ENCODE measurements at places on chromosomes 4 and X.

- no peak for DNase-seq
Measured at GRCh38 chr4:177455561-177455970, 13.3 kb upstream of the AGA start.

DNA sequence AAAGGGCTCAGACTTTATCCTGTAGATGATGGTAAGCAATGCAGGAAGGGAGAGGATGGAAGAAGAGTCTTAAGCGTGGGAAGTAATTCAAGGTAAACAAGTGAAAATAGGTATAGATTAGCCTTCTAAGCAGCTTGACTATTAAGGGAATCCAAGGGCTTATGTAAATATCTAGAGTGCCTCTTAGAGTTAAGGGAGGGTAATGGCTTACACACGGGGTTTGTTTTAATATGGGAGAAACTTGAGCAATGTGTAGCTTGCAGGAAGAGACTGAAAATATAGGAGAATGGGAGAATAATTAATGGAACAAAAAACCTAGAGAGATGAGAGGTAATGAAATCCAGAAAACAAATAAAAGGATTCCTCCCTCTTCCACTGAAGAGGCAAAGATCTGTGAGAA, 12.8 kb upstream of the SAP30 start:
- no peak for DNase-seq

GRCh38 chrX:38304010-38304409, 23.3 kb downstream of the RPGR start:
- no peak for DNase-seq

DNA sequence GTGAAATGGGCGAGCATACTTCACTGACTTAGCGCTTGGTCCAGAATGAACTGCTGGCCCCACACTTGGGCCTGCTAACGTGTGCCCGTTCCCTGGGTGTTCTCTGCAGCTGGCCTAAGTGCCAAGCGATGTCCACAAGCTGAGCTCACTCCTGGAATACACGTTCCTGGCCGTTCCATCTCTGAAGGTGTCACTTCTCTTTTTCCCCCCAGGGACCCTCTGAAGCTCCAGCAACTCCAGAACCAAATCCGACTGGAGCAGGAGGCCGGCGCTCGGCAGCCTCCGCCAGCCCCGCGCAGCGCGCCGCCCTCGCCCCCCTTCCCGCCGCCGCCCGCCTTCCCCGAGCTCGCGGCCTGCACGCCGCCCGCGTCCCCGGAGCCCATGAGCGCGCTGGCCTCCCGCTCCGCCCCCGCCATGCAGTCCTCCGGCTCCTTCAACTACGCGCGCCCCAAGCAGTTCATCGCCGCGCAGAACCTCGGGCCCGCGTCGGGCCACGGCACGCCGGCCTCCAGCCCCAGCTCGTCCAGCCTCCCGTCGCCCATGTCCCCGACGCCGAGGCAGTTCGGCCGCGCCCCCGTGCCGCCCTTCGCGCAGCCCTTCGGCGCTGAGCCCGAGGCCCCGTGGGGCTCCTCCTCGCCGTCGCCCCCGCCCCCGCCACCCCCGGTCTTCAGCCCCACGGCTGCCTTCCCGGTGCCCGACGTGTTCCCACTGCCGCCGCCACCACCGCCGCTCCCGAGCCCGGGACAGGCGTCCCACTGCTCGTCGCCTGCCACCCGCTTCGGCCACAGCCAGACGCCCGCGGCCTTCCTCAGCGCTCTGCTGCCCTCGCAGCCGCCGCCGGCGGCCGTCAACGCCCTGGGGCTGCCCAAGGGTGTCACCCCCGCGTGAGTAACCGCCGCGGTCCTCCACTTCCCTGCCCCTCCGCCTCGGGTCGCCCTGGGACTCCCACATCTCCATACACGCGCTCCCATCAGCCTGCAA, 132.3 kb downstream of the CBR4 start:
- peak; percentile 90 for DNase-seq

- no peak for DNase-seq
Measured at GRCh38 chr4:149784018-149784417, 31.6 kb downstream of the IQCM start.

DNA sequence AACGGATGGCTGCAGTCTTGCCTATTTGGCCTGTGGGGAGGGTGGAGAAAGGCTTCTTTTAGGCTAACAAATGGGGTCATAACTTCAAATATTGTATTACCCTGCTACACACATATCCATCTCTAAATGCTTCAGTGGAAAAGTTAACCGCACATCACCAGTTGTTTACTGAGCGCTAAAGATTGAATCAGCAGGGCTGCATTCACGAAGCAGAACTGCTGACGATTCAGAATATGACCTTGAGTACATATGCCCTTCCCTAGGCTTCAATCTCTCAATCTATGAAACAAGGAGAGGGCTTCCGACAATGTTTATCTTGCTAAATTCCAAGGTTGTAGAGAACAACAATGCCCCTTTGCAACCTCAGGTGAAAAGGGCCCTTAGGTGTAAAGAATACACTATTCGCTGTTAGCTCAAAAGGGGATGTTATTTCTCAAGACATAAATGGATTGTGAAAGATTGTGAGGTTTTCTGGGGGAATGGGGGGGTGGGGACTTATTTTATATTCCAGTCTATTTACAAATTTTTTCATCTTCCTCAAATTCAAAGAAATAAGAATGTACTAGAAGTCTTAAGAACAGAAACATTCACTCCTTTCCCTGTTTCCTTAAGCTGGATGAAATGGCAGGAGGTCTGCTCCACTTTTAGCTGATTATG, 2.6 kb upstream of the ATP6AP2 start:
- DNase-seq = no peak

GRCh38 chr4:141757287-141757686, 120.9 kb downstream of the IL15 start:
- DNase-seq = no peak

GRCh38 chrX:119690921-119691716, 1.8 kb downstream of the SEPTIN6 start:
- no peak for DNase-seq

DNA sequence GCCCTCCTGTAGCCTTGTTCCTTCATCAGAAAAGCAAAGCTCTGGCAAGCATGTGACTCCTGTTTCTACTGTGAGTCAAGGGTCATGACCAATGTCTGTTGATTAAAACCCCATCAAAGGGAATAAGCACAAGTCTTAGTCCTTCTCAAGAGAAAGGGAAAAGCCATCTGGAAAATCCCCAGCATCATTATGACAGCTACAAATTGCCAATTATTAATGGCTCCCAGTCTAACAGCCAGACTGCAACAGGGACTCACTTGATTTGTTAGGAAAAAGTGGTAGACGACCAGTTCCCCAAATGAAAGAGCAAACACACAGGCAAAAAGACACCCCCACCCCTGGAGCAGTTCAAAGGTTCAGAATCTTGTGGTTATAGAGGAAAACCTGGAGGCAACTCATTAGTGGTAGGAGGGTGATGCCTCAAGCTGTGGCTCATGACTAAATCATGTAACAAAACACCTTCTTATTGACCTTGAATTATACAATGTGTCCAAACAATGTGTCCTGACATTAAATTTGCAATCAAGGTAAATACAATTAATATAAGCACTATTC, 315.7 kb downstream of the HNRNPD start:
- no peak for DNase-seq

DNA sequence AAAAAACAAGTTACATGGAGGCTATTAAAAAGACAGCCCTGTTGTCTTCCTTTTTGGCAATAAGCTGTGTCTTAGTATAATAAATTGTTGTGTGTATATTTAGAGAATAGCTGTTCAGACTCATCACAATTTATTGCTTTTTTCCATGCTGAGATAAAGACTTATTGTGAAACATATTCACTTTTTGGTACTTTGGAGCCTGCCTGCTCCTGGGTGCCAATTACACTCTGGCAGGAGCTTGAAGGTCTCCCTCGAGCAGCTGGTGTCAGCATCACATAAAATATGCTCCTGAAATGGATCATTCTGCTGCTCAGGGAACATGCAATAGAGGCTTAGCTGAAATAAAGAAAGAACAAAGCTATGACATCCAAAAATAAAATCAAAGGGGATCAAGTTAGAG, 211.6 kb upstream of the DKK2 start:
- no peak for DNase-seq

- no peak for DNase-seq
Measured at GRCh38 chr4:118270492-118270891, 82.3 kb downstream of the PRSS12 start.

GRCh38 chr4:169428376-169428775, 157.6 kb upstream of the SH3RF1 start:
- DNase-seq = no peak

DNA sequence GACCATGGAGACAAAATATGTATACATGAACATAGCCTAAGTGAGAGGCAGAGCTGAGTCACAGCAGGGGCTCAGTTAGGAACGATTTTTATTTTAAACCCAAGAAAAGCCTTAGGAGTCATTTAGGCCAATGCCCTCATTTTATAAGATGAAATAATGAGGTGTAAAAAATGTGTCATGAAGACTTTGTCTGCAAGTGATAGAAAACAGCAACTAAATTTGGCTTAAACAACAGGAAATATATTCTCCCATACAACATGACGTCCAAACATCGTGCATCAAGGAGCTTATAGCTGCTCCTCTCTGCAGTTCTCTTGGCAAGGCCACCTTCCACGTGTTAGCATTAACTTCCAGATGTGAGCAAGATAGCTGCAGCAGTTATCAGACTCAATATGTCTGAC, 16.8 kb downstream of the SCFD2 start:
- DNase-seq = no peak

- DNase-seq = no peak
Measured at GRCh38 chr4:109629775-109630174, 69.7 kb downstream of the MCUB start.

DNA sequence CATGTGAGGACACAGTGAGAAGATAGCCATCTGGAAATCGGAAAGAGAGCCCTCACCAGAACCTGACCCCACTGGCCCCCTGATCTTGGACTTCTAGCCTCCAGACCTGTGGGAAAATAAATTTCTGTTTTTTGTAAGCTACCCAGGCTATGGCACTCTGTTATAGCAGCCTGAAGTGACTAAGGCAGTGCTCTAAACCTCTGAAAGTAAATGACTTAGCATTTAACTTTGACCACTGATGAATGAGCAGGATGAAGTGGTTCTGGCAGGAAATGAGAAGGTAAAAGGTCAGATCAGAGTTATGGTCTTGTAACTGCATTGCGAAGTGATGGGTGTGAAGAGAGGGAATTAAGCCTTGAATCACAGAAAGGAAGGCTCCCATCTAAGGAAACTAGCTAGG, 17.0 kb downstream of the GPAT3 start:
- DNase-seq = no peak

- no peak for DNase-seq
Measured at GRCh38 chrX:104566681-104567501, 892 bp downstream of the IL1RAPL2 start.

- DNase-seq = no peak
Measured at GRCh38 chr4:181319629-181320028, 923.6 kb upstream of the TENM3 start.

DNA sequence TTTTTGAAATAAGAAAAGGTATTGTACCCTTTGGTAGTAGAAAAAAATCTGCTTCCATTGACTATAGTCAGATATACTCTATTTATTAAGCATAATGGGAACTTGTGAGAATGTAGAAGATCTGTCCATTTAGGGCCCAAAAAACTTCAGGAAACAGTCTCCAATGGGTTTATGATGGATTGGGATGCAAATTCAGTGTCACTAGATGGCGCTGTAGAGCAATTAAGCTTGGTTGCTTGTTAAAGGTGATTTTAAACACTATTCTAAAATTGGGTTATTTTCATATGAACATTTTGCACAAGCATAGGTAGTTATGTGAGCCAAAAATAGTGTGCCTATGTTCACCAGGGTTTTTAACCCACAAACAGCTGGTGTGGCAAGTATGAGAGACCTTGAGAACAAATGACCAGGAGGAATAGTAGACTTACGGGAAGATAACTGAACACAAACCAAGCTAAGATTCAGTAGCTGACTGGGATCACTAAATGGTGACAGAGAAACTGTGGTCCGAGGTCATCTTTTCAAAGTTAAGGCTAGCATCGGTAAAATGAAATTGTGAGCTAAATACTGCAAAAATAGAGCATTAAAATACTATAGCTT, 80.3 kb upstream of the LSM6 start:
- DNase-seq = no peak

DNA sequence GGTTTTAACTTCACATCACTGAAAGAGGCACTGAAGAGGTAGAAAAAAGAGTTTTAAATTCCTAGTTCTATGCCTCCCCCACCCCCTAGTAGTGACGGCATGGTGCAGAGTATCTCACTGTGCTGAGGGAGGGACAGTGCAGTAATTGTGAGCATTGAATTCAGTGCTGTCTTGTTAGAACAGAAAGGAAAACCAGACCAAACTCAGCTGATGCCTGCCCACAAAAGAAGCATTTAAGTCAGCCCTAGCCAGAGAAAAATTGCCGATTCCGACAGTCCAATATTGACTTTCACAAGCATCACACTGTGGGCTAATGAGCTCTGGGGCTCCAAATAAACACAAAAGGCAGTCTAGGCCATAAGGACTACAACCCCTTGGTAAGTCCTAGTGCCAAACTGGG, 417.7 kb downstream of the AR start:
- no peak for DNase-seq

DNA sequence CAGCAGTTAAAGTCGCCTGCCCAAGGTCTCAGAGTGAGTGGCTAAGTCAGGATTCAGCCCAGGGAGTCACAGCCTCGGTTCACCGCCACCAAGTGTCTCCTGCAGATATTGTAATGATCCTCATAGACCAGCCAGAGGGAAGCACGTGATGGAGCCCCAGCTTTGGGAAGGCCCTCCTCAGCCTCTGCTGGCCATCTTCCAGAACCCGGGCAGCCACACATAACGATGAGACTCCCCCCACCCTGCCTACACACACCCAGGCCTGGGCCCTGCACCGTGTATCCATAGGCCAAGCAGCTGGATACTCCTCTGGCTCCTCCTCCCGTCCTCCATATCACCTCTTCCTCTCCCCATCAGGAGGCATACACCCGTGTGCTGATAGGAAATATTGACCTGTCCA, 19.6 kb upstream of the SASH3 start:
- no peak for DNase-seq

DNA sequence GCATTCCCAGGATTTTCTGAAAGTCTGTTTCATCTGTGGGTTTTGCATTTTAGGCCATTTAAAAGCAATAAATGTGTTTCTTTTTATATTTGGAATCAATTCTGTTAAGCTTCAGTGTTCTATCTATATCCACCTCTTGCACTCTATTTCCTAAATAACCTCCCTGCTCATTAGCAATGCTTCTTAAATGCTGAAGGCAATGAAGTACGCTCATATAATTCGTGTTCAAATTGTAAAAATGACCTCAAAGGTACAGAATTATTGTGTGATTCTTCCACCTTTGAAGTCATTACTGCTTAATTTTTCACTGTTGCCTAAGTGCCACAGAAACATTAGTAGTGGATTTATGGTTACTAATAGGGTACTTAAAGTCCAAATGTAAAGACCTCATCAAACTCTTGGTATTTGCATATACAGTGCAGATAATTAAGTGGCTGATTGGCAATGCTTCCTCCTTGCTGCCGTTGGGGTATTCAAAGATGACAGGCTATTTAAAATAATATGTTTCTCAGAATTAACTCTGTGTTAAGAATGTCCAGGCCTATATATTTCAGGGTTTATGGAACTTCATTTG, 730.8 kb downstream of the TECRL start:
- no peak for DNase-seq

DNA sequence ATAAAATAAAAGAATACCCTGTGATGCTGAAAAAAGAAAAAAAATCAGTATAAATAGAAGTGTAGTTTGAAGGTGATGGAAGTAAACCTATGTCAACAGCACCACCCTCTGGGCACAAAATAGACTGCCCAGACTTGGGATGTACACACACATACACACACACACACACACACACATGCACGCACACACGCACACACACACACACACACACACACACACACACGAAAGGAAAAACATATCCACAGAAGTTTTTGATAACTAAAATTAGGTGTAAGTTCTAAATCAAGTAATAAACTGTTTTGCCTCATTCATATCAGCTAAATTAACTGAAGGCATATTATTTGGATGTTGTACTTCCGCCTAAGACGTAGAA, 40.5 kb downstream of the ANXA5 start:
- peak; percentile 19 for DNase-seq
